Activated naive CD8-positive, alpha-beta T cell treated with anti-CD3 and anti-CD28 coated beads, Interleukin-2, amount 10 ng/mL, durations not matched to agents 7 days and 5 days (primary cell): ENCODE measurements at places on chromosomes 5 and 9. TPM values are rescaled to one million over a fixed set of nuclear protein-coding genes. Genes with fewer than 3 reads are reported as not detected.
A peak's percentile ranks its signal among the peaks of the same experiment; 100 is the strongest.

PIP5KL1 gene
- total RNA-seq = 1.5 TPM

GRCh38 chr5:73381590-73382400, 66.8 kb downstream of the FOXD1 start:
- no peak overlapping the region for H3K27ac ChIP-seq
- DNase-seq = peak; percentile 36
- H3K36me3 ChIP-seq = peaks cover 14% of the 10 kb centered on the region
- peaks cover 85% of the 10 kb centered on the region for H3K27me3 ChIP-seq

GRCh38 chr9:115815786-115816185, 337.8 kb upstream of the PAPPA start:
- no peaks in the 10 kb centered on the region for H3K4me1 ChIP-seq
- no peak overlapping the region for H3K27ac ChIP-seq
- H3K27me3 ChIP-seq = no peaks in the 10 kb centered on the region
- no peaks in the 10 kb centered on the region for H3K36me3 ChIP-seq
- no peak overlapping the region for H3K4me3 ChIP-seq
- DNase-seq = no peak

DNA sequence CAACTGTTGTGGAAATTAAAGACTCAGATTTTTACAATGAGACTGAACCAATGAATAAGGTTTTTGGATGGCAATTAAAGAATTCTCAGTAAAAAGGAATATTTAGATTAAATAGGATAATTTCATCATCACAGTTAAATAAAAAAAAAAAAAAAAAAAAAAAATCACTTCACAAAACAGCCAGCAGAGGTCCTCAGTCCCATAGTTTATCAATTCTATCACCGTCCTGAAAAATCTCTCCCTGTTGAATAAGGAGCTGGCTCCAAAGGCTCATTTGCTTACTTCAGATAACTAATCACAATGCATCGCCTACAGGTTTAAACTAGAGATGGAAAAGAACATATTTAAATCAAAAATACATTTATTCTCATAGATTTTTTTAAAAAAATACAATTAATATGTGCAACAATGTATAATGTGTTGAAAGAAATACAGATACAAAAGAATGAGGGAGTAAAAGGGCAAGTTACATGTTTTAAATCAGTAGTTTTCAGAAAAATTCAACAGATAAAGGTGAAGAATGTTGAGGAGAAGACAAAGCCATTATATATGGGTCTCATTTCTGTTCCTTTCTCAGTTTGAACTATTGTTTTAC, 175.8 kb upstream of the CHD1 start:
- H3K27ac ChIP-seq = no peak overlapping the region
- H3K27me3 ChIP-seq = peaks cover 9% of the 10 kb centered on the region
- H3K4me1 ChIP-seq = no peaks in the 10 kb centered on the region
- H3K36me3 ChIP-seq = no peaks in the 10 kb centered on the region
- no peak for DNase-seq
- no peak overlapping the region for H3K4me3 ChIP-seq

- H3K27me3 ChIP-seq = no peaks in the 10 kb centered on the region
- peak overlapping the region; percentile 27 for H3K27ac ChIP-seq
- no peak overlapping the region for H3K4me3 ChIP-seq
- H3K4me1 ChIP-seq = peaks cover 25% of the 10 kb centered on the region
Measured at GRCh38 chr5:157067005-157067404, 8.1 kb upstream of the HAVCR1 start.

CD74 gene
- total RNA-seq = 350 TPM

CTXN3 gene
- not detected for total RNA-seq

ZNF454 gene
- total RNA-seq = not detected

DNA sequence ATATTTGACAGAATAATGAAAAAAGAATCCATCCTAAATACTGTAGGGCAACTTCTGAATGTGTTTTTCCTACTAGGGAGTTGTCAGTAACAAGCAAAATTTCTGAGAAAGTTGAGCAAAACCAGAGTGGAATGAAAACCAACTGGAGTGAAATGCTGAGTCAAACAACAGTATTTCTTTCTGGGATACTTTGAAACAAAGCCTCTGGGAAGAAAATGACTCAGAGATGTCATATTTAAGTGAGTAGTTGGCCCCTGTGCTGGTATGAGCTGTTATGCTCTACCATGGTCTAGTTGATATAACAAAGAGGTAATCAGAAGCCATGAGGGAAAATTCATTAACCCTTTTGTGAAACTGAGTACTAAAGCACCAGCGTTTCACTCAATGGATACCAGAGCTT, 372.1 kb upstream of the C9orf72 start:
- H3K27me3 ChIP-seq = no peaks in the 10 kb centered on the region
- H3K36me3 ChIP-seq = no peaks in the 10 kb centered on the region
- no peak for DNase-seq
- H3K4me3 ChIP-seq = no peak overlapping the region
- H3K27ac ChIP-seq = no peak overlapping the region

REXO4 gene
- total RNA-seq = 28.9 TPM

GRCh38 chr9:99634186-99634585, 187.5 kb upstream of the NR4A3 start:
- H3K36me3 ChIP-seq = no peaks in the 10 kb centered on the region
- H3K27ac ChIP-seq = no peak overlapping the region
- no peak overlapping the region for H3K4me3 ChIP-seq
- peaks cover 14% of the 10 kb centered on the region for H3K27me3 ChIP-seq
- no peaks in the 10 kb centered on the region for H3K4me1 ChIP-seq
- no peak for DNase-seq

- H3K4me3 ChIP-seq = no peak overlapping the region
- no peaks in the 10 kb centered on the region for H3K36me3 ChIP-seq
- H3K27me3 ChIP-seq = peaks cover 16% of the 10 kb centered on the region
- DNase-seq = no peak
Measured at GRCh38 chr5:111017731-111018130, 53.8 kb upstream of the TSLP start.

GRCh38 chr5:8842971-8843551, 702.8 kb downstream of the SEMA5A start:
- no peaks in the 10 kb centered on the region for H3K36me3 ChIP-seq
- no peak overlapping the region for H3K27ac ChIP-seq
- no peak for DNase-seq
- no peaks in the 10 kb centered on the region for H3K27me3 ChIP-seq
- no peak overlapping the region for H3K4me3 ChIP-seq

GRCh38 chr5:169071-169727, 22.1 kb upstream of the LRRC14B start:
- H3K36me3 ChIP-seq = no peaks in the 10 kb centered on the region
- DNase-seq = no peak
- H3K4me1 ChIP-seq = no peaks in the 10 kb centered on the region
- H3K27me3 ChIP-seq = no peaks in the 10 kb centered on the region
- H3K4me3 ChIP-seq = no peak overlapping the region

DNA sequence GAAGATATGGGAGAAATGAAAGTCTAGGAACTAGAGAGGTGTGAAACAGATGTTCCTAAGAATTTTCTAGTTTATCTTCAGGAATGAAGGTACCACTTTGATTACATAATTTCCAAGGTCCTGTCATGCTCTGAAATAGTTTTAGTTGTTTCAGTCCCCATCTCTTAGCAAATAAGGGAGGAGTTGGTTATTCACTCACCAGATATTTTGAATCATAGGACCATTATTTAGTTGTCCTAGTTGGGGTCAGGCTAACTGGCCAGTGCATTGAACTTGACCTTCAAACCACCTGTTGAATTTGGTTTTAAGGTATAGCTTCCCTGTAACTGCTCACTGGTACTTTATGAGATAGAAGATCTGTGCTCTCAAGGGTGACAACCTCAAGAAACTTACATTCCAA, 53.9 kb upstream of the TNFAIP8 start:
- H3K4me3 ChIP-seq = peak overlapping the region; percentile 18
- H3K27ac ChIP-seq = peak overlapping the region; percentile 64
- H3K27me3 ChIP-seq = no peaks in the 10 kb centered on the region
- H3K4me1 ChIP-seq = peaks cover 70% of the 10 kb centered on the region
